ENCODE measurements at places on chromosomes 1 and 21.

DNA sequence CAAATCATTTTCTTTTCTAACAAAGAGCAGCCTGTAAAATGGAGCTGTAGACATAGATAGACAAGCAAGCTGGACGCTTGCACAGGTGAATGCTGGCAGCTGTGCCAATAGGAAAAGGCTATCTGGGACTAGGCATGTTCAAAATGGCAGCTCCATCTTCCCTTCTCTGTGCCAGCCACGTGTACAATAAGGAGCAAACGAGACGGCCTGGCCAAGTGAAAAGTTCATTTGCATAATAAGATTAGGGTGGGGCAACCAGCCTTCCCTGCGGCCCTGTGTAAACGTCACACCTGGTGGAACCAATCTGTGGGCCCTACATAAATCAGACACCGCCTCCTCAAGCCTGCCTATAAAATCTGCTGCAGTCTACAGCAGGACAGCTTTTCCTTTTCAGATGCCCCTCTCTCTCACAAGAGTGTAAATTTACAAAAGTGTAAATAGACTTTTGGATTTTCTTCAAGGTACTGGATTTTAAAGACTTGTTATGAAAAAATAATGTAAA is 16.6 kb upstream of the EDEM3 start:
- DNase-seq: no peak

GRCh38 chr1:48680411-48681035 is 96.2 kb downstream of the BEND5 start:
- DNase-seq: no peak

DNA sequence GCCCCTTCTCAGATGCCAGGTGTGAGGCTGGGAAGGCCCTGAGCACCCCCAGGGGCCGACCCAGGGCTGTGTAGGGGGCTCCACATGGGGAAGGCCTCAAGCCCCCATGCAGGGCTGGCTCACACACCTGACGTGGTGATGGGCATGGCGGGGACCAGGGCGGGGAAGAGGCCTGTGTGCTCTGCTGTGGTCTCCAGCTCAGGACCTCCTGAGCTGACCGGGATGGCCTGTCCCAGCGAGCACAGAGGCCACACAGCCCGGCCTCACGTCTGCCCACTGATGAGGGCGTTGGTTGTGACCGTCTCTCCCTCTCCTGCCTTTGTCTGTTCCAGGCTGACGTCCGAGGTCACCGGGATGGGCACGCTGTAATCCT is 40.2 kb upstream of the COL6A1 start:
- DNase-seq: no peak

- no peak for DNase-seq
Measured at GRCh38 chr1:78408810-78409209, 82.0 kb upstream of the PTGFR start.

DNA sequence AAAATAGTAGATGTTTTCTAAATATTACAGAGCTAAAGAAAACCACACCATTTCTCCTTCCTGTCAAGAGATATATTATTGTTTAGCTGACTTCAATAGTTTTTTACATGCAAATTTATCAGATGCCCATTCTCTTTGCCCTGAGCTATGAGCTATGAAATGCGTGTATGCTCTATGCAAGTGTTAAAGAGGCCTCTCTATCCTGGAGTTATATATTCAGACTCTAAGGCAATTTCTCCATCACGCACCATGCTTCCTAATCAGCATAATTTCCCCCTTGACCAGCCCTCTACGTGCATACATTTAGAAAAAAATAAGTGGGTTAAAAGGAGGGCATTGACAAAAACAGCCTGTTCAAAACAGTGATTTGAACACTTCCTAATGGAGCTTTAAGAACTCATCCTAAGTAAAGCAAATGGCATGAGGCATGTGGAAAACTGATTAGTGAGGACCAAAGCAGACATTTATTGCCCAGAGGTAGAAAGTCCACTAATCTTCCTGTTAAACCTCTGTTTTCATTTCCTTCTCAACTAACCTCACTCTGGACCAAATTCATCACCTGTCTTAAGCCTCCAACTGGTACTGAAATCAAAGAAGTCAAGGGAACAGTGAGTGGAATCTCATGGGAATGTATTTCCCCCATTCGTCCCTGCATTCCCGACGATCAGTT is 565.8 kb upstream of the PKN2 start:
- DNase-seq: no peak

Data from stimulated activated CD8-positive, alpha-beta memory T cell treated with anti-CD3 and anti-CD28 coated beads, Interleukin-7, amount 100 ng/mL, for 1 hour (primary cell).